ENCODE measurements at places on chromosomes 2 and 18.

GRCh38 chr2:238920601-238921001 lies 72.7 kb downstream of the TWIST2 start:
- no peak for DNase-seq

DNA sequence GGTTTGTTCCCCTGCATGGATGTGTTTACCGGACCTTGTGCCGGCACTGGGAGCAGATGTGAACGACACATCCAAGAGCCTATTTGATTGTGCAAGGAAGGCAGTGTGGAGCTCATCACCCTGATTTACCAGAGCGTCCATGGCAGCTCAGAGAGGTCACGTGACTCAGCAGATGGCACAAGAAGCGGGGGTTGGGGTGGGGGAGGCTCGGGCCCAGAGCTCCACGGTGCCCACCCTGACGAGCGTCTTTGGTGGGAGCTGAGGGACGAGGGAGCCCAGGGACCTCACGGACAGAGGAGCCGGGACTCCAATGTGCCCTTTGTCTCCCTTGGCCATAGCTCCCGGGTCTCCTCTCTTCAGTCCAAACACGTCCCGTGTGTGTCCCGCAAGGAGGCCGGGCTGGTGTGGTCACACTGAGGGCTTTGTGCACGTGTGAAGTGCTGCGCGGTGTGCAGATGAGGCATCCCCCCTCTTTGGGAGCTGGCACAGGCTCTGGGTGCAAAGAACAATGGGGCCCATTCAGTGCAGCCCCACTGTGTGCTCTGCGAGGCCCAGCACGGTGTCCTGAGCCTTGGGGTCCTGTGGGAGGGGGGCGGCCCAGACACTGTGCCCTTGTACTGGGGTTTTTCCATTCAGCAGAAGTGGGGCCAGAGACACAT lies 15.5 kb downstream of the KCNIP3 start:
- no peak for DNase-seq

GRCh38 chr18:55012008-55012407 lies 52.7 kb upstream of the CCDC68 start:
- no peak for DNase-seq

- DNase-seq, result no peak
Measured at GRCh38 chr2:233414777-233415570, 60.7 kb downstream of the DGKD start.

DNA sequence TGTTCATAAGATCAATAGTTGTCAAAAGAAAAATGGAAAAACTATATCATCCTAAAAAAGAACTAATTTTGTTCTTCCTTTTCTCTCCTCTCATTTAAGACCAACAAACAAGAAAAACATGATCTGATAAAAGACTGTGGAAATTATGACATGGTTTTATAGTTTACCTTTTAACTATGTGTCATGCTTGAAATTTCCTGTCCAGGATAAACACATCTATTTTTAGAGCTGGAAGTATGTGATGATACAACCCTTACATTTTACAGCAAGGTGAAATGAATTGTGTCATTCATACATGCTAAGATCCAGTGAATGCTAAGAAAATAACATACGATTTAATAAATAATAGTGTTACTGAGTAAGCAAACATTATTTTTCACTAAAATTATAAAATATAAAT lies 89.9 kb downstream of the GULP1 start:
- no peak for DNase-seq

- no peak for DNase-seq
Measured at GRCh38 chr2:233686928-233687327, 5.2 kb downstream of the UGT1A7 start.

- no peak for DNase-seq
Measured at GRCh38 chr2:215052404-215052803, 86.0 kb downstream of the ABCA12 start.

DNA sequence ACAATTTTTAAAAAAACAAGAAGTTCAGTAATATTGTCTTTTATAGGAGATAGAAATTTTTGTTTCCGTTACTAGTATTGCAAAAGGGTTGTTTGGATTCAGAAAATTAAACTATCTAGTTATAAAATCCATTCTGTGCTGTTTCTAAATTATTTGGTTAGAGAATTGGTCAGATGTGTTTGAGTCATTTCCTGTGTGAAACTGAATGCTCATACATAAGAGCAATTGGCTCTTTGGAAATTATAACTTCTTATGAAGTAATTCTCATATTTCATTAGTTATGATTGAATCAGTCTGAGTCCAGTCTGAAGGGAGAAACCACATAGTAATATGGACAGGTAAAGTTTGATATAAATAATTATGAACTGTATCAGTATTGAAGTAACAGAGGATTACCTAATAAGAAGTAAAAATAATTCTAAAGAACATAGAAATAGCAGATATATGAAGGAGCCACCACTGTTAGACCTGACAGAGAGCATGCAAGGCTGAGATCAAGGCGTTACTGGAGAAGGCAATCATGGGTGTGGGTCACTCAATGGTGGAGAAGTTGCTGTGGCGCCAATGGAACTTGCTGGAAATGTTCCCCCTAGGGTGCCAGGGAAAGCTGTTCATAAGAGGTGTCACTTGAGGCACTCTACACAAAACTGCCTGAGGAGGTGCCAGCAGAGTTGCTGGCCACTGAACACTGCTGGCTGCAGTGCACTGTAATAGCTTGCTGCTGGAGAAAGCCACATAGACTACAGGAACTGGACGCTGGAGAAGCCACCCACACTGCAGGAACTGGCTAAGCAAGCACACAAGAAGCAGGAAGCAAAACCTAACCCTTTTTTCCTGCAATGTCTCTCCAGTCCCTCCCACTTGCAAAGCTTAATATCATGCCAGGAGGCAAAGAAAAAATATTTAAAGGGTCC lies 18.0 kb upstream of the FAP start:
- DNase-seq, result no peak

GRCh38 chr2:47078541-47079482 lies 76.3 kb downstream of the STPG4 start:
- DNase-seq, result no peak

DNA sequence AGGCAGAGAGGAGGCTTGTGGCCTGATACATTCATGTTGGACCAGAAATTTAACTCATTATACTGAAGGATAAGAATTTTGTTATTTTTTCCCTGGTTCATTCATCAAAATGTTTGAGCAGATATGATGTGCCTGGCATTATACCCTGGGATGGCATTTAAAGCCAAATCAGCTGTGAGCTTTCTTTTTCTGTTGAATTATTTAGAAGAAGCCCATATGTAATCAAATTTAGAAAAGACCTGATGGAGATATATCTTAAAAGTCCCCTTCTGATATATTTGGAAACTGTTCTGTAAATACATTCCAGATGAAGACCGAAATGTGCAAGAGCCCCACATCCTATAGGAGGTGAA lies 743.1 kb upstream of the HS6ST1 start:
- DNase-seq, result no peak

GRCh38 chr2:162198239-162198638 lies 45.0 kb downstream of the FAP start:
- no peak for DNase-seq

- no peak for DNase-seq
Measured at GRCh38 chr2:207434306-207434705, 95.5 kb upstream of the CREB1 start.

GRCh38 chr2:15259356-15259756 lies 301.8 kb downstream of the NBAS start:
- no peak for DNase-seq

DNA sequence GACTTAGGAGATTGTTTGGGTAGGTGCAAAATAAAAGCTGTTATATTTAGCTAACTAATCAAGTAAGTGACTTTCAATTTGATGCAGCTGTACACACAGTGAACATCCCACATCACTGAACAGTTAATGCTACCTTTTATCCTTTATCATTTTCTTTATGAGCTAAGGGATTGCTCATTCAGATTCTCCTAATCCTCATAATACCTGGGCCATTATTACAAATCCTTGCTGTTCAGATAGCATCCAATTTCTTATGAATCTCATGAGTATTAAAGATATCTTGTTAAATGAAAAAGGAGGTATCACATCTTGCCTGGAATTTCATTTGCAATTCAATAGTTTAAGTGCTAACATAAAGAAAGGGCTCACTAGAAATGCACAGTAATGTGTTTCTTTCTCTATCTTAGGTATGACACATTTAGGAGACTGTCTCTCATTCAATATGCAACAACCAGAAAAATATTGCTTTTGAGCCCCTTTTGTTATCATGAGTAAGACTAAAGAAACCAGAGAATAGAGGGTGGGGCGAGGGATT lies 918.5 kb downstream of the CBLN2 start:
- no peak for DNase-seq
